ENCODE measurements at places on chromosomes 1 and 21.

GRCh38 chr1:16134906-16135305 is 21.0 kb downstream of the EPHA2 start:
- DNase-seq: no peak

- DNase-seq: peak; percentile 14
Observed at GRCh38 chr1:182446033-182446669, 3.8 kb upstream of the RGSL1 start.

- no peak for DNase-seq
Observed at GRCh38 chr1:175536921-175537320, 206.5 kb downstream of the TNR start.

GRCh38 chr1:152543820-152544219 is 22.8 kb downstream of the LCE3E start:
- no peak for DNase-seq

GRCh38 chr1:203465948-203466347 is 9.7 kb upstream of the PRELP start:
- no peak for DNase-seq

DNA sequence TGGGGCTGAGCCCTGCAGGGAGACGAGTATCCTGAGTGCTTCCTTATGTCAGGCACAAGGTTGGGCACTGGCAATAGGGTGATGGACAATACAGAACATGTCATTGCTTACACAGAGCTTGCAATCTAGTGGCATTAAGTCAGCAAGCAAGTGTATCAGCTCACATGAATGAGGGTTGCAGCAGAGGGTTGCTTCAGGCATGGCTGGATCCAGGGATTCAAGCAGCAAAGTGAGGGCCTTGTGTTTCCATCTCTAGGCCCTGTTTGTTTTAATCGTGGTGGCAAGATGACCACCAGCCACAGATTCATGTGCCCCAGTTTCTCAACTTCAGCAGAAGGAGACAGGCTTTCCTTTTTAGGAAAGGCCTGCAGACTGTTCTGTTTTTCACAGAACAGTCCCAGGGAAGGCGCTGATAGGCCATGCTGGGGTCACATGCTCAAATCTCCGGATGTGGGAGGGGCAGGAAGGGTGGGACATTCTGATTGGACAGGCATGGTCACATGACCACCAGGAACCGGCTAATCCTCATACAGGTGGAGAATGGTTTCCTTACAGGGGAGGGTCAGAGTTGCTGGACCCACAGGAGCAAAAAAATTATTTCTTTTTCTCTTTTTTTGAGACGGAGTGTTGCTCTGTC is 14.4 kb downstream of the PLOD1 start:
- DNase-seq: no peak

- peak; percentile 83 for DNase-seq
Observed at GRCh38 chr1:71572038-71572437, 491.2 kb upstream of the ZRANB2 start.

- DNase-seq: peak; percentile 64
Observed at GRCh38 chr1:232149287-232150201, 480.4 kb downstream of the SIPA1L2 start.

GRCh38 chr1:32394890-32395432 is 720 bp upstream of the BSDC1 start:
- no peak for DNase-seq

GRCh38 chr1:150516050-150516591 is 569 bp downstream of the FALEC start:
- no peak for DNase-seq

GRCh38 chr1:64116537-64116936 is 86.9 kb upstream of the UBE2U start:
- DNase-seq: no peak

GRCh38 chr1:89876463-89876862 is 55.6 kb downstream of the LRRC8D start:
- no peak for DNase-seq

- no peak for DNase-seq
Observed at GRCh38 chr1:151720974-151721787, at the start of gene RIIAD1. TSS of gene RIIAD1 (plus strand) at chr1:151721522. CDS start at chr1:151721537, 15 bp downstream.

- DNase-seq: no peak
Observed at GRCh38 chr1:18546026-18546425, 65.3 kb downstream of the KLHDC7A start.

DNA sequence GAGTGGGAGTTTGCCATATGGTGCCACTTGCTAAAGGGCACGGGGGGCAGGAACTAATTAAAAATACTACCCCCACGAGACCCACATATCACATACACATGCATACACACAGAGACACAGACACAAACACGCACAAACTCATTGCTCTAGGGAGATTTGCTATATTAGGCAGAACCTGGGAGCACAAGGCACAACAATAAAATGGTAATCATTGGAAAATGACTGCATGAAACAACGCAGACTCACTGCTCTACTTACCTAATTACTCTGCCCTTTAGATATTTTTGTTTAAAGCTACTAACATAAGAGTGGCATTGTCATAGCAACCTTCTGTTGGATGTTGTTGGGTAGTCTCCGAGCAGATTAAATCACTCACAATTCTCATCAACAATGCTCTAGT is 20.3 kb upstream of the RGS4 start:
- DNase-seq: no peak

DNA sequence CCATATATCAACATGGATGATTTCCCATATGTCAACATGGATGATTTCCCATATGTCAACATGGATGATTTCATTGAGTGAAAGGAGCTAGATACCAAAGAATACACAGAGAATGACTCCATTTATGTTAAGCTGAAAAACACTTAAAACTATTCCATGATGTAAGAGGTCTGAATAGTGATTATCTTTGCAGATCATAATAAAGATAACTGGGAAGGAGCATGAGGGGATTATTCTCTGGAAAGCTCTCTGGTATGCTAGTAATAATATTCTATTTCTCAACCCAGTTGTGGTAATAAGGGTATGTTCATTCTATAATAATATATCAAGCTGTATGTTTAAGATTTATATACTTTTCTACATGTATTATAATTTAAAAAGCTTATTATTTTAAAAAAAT is 14.1 kb downstream of the SYNJ1 start:
- DNase-seq: no peak

DNA sequence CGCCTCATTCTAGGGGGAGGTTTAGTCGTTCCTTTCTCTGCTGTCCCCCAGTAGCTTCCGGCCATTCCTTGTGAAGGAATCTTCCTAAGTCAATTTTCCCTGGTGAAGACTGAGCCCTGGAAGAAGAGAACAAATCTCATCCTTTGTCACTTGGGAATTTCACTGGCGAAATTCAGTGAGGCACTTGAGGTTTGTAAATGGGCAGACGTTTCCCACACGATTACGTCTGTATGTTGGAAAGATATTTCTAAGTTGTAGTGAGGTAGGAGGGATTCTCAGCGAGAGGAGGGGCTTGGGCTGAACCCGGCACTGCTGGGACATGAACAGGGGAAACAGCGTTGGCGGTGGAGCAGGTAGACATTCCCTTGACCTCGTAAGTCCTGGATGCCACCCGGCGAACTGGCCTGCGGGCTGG is 47.2 kb downstream of the GALNT2 start:
- peak; percentile 91 for DNase-seq

- no peak for DNase-seq
Observed at GRCh38 chr1:171298696-171299095, 15.3 kb upstream of the FMO4 start.

GRCh38 chr1:213419401-213420030 is 368.5 kb downstream of the RPS6KC1 start:
- DNase-seq: no peak

DNA sequence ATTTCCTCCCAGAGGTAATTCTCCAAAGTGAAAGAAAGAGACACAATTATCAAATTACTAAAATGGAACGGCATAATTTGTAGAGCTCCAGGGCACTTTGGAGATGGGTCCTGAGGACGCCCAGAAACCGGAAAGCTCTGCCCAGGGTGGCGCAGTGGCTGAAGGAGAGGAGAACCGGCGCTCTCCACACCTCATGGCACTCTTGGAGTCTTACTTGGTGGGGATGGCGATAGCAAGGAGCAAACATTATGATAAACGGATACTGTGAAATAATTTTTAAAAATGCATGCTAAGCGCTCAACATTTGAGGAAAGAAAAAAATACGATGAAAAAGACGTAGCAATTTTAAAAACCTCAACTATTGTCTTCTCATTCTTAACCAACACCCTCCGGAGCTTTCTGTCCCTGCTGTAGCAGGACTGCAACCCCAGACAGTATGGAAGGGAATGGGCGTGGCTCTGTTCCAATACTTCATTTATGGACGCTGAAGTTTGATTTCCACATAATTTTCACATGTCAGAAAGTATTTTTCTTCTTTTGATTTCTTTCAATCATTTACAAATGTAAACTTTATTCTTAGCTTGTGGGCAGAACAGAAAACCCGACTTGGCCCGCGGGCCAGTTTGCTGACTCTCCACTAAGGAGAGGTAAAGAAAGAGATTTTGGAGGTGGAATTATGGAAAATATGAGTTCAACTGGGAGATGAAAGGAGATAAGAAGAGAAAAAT is 1.1 kb downstream of the S100A11 start:
- peak; percentile 40 for DNase-seq

DNA sequence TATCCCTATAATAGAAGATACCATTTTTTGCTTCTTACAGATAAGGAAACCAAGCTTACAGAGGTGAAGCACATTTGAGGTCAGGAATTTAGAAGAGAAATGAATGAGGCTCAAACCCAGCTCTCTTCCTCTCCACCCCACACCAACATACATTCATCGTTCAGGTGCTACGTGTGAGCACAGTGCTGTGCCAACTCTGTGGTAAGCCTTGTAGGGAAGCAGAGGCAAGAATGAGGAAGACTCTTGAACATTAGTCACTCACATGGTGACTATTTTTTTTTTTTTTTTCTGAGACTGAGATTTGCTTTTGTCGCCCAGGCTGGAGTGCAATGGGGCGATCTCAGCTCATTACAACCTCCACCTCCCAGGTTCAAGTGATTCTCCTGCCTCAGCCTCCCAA is 314.0 kb downstream of the NTNG1 start:
- DNase-seq: peak; percentile 14

GRCh38 chr1:161086457-161086856 is 2.9 kb downstream of the NECTIN4 start:
- DNase-seq: no peak

DNA sequence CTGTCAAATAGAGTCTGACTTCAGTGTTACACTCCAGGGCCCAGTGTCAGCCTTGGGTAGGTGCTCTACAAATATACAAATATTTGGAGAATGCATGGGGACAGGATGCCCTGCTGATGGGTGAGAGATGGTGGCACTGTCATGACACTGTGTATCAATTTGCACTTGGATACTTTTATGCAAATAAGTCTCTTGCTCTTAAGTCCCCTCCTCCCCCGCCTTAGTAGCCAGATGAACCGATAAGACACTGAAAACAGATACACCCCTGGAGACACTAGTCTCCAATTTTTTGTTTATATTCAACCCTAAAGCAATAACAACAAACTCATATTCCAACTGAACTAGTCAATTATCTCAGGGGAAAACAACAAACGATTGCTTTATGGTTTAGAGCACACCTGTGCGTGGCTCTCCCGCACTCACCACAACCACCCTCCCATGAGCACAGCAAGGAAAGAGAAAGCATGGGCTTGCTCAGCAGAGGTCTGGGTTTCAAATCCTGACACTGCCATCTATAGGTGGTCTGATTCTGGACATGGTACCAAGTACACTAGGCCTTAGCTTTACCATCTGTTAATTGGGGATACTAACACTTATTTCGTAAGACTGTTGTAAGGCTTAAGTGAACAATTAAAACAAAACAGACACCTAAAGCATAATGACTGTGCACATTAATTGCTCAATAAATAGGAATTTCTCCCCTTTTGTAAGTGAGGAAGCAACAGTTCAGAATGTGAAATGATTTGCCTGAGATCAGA is 50.3 kb downstream of the HIVEP3 start:
- DNase-seq: no peak

- DNase-seq: no peak
Observed at GRCh38 chr21:42172596-42173483, 46.1 kb upstream of the ABCG1 start.

DNA sequence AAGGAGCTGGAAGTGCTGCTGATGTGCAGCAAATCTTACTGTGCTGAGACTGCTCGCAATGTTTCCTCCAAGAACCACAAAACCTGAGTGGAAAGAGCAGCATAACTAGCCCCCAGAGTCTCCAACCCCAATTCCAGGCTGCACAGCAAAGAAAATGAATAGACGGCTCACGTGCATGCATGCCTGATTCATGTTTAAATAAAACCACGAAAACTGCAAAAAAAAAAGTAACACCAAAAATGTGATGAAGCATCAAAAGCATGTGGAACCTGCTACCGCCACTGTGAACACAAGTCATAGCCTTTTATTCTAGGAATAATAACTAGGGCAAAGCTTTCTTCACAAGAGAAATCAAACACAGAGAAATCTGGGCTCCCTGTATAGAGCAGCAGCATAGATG is 9.6 kb upstream of the TRNP1 start:
- DNase-seq: no peak

- no peak for DNase-seq
Observed at GRCh38 chr1:223514644-223515043, 121.4 kb downstream of the CCDC185 start.

DNA sequence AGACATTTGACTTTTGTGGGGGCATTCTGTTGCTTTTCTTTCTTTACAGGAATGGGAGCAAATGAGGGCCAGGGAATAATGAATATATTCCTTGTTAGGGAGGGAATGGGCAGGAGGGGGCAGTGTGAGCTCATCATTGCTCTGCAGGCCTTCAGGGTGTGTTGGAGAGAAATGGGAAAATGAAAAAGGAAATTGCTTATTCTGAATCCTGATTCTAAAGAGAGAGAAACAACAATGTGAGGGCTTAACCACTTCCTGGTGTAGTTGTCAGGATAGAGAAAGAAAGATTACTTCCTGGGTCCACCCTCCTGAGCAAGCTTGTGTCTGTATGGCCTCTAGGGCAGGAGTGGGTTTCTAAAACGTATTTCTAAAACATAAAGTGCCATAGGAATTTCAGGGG is 28.3 kb downstream of the VANGL2 start:
- peak; percentile 55 for DNase-seq

- DNase-seq: no peak
Observed at GRCh38 chr21:41662161-41662560, 104.7 kb downstream of the RIPK4 start.

- no peak for DNase-seq
Observed at GRCh38 chr1:71039661-71040262, 7.9 kb downstream of the PTGER3 start.

GRCh38 chr1:93960641-93961147 is 51.5 kb upstream of the GCLM start:
- DNase-seq: no peak

Measured in fibroblast of lung (primary cell).